Activated CD4-positive, alpha-beta T cell treated with anti-CD3 and anti-CD28 coated beads, Interleukin-2, amount 10 ng/mL, durations not matched to agents 7 days and 5 days (primary cell): ENCODE measurements at places on chromosomes 7 and 10.

- no peak for DNase-seq
These were observed 1.4 kb downstream of the C10orf62 start for GRCh38 chr10:97590748-97591495.

- no peak for DNase-seq
These were observed 71.2 kb downstream of the WNT2 start for GRCh38 chr7:117251687-117252086.

- no peak for DNase-seq
These were observed 29.2 kb downstream of the KIAA1549 start for GRCh38 chr7:138951953-138952352.

GRCh38 chr10:97291357-97292096, 910 bp downstream of the ARHGAP19 start:
- DNase-seq: no peak

GRCh38 chr10:59838085-59838789, 68.1 kb downstream of the CCDC6 start:
- no peak for DNase-seq

GRCh38 chr7:28573651-28574301, 161.5 kb downstream of the CREB5 start:
- no peak for DNase-seq

GRCh38 chr7:36368496-36368895, 21.2 kb upstream of the ANLN start:
- no peak for DNase-seq

- peak; percentile 65 for DNase-seq
These were observed 25.2 kb upstream of the OPTN start for GRCh38 chr10:13074563-13075451.

- DNase-seq: peak; percentile 27
These were observed 1.2 kb downstream of the FOXK1 start for GRCh38 chr7:4683043-4683883.

DNA sequence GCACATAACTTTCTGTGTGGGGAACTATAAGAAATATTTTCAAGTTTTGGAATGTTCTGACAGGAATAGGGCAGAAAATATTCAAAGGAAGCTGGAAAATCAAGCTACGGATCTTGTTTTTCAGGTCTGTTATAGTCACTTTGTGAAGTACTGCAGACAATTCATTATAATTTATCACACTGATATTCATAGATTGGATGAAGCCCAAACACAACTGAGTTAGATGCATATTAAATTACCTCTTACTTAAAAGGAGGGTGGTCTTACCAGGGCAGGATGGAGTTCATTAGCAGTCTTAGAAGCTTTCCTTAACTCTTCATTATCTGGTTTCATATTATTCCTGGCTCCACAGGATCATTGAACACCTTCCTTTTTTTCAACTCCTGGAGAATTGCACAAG, 242.3 kb downstream of the DYNC1I1 start:
- no peak for DNase-seq

- DNase-seq: no peak
These were observed 1.1 kb downstream of the ZDHHC4 start for GRCh38 chr7:6578114-6579084.

DNA sequence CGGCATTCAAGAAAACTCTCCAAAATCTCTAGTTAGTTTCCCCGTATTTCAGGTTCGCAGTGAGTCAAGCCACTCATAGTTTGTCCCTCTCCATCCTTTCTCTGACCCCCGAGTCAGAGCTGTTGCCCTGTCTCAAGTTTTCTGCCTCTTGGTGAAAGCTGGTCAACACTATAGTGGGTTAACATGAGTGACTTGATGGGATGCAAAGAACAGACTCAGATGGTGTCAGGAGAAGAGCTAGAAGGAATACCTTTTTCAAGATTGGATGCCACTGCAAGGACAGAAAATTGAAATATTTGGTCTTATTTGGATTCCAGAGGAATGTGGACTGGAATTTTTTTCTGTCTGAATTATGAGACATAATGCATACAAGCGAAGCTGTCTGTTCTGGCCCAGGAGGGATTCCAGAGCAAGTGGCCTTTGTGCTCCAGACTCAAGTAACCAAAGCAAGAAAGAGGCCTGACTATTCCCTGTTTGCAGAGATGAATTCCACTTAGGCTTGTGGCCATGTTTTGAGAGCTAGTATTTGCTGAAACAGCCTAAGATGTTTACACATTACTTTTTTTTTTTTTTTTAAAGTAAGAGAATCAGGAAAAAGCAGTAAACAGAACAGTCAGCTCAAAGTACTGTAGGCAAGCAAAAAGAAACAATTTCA, 67.4 kb downstream of the VWC2 start:
- no peak for DNase-seq
